Cardiac septum (tissue), 1 donor: ENCODE measurements at places on chromosomes 13 and 19.

DNA sequence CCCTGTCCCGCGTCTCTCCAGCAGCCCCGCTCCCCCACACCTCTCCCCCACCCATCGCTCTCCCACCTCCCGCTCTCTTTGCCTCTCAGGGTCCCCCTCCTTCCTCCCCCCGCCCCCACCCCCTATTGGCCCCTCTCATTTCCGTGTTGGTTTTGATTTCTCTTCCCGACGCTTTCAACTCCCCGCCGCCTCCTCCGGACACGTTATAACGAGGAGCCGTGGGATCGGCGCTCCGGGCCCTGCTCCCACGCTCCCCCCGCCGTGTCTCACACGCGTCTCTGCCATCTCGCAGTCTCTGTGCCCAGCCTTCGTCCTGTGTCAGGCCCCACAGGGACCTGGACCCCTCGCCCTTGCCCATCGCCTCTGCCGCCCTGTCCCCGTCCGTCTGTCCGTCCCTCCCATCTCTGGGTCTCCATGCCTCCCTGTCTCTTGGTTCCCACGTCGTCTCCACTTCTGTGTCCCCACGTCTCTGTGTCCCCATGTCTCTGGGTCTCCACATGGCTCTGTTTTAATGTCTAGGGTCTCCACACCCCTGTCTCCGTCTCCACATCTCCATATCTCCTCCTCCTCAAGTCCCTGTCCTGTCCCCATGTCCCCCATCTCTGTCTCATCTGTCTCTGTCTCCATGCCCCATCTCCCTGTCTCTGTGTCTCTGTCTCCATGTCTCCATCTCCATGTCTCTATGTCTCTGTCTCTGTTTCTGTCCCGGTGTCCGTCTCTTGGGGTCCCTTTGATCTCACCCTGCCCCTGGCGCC lies 13.1 kb downstream of the ERFL start:
- DNase-seq = no peak

- DNase-seq = no peak
Observed at GRCh38 chr13:40319699-40320579, 346.5 kb downstream of the FOXO1 start.

GRCh38 chr13:91762957-91763356 lies 364.5 kb downstream of the GPC5 start:
- DNase-seq = no peak

- no peak for DNase-seq
Observed at GRCh38 chr13:73776151-73776785, 357.9 kb downstream of the KLF12 start.

GRCh38 chr13:75393839-75394520 lies 88.0 kb downstream of the TBC1D4 start:
- DNase-seq = no peak

GRCh38 chr13:106348075-106348840 lies 187.2 kb downstream of the EFNB2 start:
- no peak for DNase-seq

DNA sequence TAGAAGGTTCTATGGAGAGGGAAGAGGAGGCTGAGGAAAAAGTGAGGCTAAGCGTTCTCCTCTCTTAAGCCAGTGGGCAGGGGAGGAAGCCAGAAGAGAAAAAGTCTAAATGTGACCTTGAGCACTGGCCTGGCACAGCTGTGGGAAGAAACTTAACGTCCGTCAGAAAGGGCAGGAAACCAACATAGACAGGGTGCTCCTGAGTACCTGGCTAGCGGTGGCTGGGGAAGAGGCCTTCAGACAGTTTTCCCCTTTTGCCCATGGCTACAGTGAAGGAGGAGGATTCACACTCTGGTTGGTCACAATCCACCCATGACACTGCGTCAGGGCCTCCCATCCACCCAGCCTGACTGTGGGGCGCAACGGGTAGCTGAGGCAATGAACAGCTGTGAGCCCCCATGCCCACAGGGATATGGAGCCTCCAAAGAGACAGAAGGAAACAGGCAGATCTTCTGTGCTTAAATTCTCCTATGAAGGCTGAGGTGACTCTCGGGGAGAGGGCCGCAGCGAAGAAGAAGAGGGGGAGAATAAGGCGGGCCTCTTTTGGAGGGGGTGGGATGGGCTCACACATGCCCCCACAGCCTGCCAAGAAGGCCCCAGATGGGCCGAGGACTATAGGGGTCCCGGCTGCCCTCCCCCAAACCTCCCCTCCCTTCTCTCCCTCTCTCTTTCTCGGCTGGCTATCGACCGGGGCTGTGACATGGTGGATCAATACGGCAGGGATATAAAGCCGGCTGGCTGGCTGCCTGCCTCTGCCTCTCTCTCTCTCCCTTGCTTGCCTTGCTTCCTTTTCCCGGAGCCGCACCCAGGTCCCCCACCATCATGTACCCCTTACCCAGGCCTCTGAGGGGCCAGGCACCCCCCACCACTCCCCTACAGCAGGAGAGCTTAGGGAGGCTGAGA lies 19.8 kb upstream of the POU2F2 start:
- DNase-seq = no peak

DNA sequence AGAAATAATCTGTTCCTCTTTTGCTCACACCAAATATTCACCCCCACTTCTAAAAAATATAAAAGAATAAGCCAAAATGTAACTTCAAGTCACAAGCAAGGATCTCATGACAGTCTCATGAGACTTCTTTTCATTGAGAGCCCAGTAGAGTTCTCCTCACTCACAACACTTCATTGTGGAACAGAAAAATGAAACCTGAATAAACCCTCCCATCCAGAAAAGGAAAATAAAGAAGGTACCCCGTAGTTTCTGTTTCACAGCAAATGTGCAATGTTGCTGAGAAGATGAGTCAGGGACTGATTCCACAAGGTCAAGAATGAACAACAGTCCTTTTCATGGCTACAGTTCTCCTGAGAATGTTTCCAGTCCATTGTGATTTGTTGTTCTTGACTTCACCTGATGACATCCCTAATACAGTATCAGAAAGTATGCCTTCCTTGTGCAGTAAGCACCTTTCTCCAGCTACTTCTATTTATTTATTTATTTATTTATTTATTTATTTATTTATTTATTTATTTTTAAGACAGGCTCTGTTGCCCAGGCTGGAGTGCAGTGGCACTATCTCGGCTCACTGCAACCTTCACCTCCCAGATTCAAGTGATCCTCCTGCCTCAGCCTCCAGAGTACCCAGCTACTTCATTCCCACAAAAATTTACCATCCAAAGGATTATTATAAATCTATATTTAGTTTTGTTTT lies 6.4 kb upstream of the ZNF841 start:
- DNase-seq = no peak

GRCh38 chr19:1270213-1270853 lies 1.2 kb downstream of the CIRBP start:
- no peak for DNase-seq

DNA sequence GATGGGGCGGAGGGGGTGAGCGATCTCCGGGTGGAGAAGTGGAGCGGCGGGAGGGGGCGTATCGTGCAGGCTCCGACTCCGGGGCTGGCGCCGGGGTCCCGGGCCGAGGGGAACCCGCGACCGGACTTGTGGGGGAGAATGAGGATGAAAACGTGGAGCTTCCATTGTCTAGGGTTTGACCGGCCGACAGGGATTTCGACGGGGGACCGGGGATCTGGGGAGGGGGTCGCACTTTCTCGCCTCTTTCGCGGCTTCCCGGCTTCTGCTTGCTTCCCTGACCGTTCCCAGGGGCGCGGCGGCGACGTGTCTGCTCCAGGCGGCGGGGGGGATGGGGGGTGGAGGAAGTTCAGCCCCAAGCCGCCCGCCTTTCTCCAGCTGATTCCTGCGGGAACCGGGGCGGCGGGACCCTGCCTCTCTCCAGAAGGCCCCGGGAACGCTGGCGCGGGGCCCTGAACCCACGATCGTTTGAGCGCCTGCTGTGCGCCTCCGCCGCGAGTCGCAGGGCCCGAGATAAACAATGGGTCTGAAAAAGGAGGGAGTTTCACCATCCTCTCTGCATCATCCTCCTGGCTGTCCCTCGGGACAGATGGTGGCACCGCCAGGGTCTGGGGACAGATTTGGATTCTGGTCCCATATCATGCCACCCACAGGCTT lies 790 bp downstream of the TPM4 start:
- peak; percentile 84 for DNase-seq

GRCh38 chr13:95470574-95471366 lies 81.8 kb upstream of the CLDN10 start:
- DNase-seq = no peak

GRCh38 chr13:110285991-110286832 lies 20.7 kb downstream of the COL4A1 start:
- DNase-seq = no peak

GRCh38 chr13:28161370-28161769 lies 23.0 kb downstream of the PAN3 start:
- DNase-seq = no peak

DNA sequence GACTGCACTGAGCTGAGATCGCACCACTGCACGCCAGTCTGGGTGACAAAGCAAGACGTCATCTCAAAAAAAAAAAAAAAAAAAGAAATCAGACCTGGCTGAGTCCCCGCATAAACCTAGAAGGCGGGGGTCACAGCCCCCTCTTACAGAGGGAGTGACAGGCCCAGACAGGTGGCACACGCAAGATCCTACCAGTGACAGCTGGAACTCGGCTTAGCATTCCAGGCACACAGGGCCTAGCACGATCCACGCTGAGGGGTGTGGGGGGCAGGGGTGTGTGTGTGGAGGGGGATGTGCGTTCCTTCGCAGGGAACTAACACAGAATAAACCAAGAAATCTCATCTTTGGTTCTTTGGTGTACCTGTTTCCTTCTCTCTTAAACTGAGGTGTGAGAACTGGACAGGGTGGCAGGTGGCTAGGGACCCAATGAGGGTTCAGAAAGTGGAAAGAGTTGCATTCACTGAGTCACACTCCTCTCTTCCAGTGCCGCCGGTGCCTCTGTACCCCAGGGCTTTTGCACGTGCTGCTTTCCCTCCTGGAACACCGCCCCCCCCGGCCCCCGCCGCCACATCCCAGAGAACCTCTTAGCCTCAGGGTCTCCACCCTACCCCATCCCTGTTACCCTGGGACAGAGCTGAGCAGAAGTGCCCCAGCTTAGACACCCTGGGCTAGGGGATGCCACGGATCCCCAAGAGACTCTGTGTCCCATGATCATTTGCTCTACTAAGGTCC lies 5.0 kb downstream of the SGTA start:
- no peak for DNase-seq
